Kidney tubule cell (primary cell): ENCODE measurements at places on chromosomes 3 and 15.

DNA sequence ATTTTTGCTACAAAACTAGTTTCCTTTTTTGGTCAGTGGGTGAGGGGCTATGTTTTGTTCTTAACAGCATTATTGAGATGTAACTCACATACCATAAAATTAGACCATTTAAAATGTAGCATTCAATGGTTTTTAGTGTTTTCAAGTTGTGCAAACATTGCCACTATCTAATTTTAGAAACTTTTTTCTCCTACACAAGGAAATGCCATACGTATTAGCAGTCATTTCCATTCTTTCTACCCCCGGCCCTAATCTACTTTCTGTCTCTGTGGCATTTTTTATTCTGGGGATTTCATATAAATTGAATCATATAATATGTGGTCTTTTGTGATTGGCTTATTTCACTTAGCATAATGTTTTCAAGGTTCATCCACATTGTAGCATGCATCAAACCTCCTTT is 55.0 kb upstream of the TIPARP start:
- no peak for DNase-seq

GRCh38 chr3:115808244-115808643 is 184.9 kb downstream of the GAP43 start:
- DNase-seq = no peak

DNA sequence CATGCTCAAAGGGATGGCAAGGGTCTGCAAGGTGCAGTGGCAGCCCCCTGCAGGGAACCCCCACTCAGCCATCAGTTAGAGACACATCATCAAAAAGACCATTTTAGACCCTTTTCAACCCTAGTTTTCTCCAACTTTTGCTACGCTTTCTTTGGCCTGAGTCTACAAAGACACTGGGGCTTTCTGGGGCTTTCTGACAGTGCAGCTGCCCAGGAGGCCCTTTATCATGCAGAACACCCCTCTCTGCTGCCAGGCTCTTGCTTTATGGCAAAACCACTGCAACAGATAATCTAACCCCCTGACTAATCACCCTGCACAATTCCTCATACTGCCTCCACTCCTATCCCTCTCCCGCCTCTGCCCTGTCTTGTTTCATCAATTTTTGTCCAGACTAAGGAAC is 2.4 kb downstream of the NMNAT3 start:
- no peak for DNase-seq

GRCh38 chr15:49248291-49248690 is 78.2 kb downstream of the GALK2 start:
- no peak for DNase-seq

DNA sequence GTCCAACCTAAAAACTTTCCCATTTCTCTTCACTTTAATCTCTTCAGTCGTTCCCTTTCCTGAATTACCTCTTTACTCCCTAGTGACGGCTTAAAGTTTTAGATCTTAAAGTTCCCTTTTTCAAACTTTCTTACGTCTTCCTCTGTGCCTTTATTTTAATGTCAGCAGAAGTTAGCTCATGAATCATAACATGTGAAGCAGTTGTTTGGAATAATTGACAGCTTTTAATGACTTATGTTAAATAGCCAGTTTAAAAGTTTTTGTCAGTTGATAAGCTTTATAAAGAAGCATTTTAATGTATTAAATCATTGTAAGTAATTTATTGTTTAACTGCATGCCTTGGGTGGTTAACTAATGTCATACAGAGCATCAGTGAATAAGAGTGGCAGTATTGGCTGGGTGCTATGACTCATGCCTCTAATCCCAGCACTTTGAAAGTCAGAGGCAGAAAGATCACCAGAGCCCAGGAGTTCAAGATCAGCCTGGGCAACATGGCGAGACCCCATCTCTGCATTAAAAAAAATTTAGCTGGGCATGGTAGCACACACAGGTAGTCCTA is 33.9 kb downstream of the PIK3CA start:
- peak; percentile 47 for DNase-seq

- DNase-seq = no peak
These were observed 496.1 kb downstream of the SHQ1 start for GRCh38 chr3:72352176-72352575.

- DNase-seq = peak; percentile 56
These were observed 30.7 kb upstream of the ST3GAL6 start for GRCh38 chr3:98732286-98733052.

DNA sequence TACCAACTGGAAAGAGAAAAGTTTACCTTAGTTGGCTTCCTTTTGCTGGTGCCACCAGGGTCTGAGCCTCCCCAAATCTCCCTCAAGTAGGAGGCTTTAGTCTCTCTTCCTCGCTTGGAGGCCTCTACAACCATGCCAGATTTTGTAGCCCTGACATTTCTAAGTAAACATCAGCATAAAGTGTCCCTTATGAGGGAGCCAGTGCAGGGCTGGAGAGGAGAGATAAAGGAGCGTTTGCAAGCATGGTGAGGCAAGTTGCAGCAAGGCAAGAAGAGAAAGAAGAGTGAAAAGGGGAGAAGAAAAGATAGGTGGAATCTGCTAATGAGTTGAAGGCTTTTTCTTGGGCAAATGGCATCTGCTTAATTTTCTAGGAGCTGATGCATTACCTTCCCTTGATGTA is 82.7 kb upstream of the FNDC3B start:
- DNase-seq = no peak

DNA sequence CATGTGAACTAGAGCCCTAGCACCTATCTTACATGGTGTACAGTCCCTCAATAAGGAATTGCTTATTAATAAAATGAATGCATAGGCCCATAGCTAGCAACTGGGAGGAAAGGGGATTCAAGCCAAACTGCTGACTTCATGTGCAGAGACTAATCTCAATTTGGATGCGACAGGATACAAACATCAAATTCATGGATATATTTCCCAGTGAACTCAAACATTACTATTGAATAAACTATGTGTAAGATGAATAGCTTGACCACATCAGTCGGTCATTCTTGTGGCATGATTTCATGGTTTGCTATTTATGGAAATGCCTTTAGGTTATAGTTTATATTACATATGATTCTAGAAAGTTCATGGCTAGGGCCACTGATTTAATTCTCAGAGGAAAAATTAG is 268.6 kb upstream of the SLITRK3 start:
- DNase-seq = peak; percentile 53

GRCh38 chr3:42886294-42886822 is 10.7 kb upstream of the CYP8B1 start:
- no peak for DNase-seq

- DNase-seq = peak; percentile 45
These were observed 929 bp upstream of the MTMR10 start for GRCh38 chr15:30992249-30992864.

DNA sequence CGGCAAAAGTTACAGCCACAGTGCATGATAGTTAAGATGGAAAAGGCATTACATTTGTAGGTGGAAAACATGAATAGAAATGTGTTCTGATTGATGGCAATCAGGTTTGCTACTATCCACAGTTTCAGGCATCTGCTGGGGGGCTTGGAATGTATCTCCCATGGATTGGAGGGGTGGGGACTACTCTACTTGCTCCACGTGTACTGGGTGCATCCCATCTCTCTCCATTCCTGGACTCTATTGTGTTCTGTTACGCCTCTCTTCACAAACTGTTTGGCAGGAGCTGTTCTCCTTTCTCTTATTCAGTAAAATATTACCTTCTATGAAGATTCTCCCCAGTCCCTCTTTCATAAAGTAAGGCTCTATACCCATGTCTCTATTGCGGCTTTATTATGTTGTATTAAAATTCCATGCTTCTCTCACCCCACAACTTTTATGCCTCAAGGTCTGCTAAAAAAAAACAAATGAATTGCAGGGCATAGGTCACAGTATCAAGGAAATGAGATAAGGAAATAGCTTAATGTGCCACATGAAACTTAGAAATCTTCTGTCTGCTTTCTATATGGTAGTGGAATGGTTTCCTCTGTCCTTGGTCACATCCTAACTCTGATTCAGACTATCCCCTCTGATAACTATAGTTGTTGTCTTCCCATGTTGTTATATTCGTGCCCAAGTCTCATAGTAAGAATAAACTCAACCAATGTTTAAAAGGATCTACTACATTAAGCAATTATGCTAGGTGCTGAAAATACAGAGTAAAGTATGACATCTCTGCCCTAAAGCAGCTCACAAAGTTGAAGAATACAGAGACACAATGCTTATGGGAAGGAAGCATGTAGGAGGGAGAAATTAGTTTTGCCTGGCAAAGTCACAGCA is 43.2 kb downstream of the LRRFIP2 start:
- no peak for DNase-seq

GRCh38 chr3:145698749-145699148 is 462.2 kb downstream of the PLOD2 start:
- no peak for DNase-seq

- no peak for DNase-seq
These were observed 4.4 kb downstream of the KCTD6 start for GRCh38 chr3:58496206-58496857.

GRCh38 chr3:168884353-168884903 is 779.1 kb downstream of the MECOM start:
- DNase-seq = peak; percentile 91

GRCh38 chr3:152037297-152037696 is 163.9 kb downstream of the SUCNR1 start:
- no peak for DNase-seq

DNA sequence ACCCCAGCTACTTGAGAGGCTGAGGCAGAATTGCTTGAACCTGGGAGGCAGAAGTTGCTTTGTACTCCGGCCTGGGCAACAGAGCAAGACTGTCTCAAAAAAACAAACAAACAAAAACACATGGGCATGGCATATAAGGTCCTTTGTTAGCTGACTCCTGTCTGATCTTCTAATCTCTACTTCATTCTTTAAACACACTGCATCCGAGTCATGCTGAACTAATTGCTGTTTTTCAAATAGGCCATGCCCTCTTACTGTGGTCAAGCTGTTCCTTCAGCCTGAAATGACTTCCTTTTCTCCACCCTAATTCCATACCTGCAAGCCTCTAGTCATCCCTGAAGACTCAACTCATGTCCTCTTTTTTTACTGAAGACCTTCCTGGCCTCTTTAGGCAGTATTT is 22.3 kb upstream of the SLMAP start:
- DNase-seq = peak; percentile 51

DNA sequence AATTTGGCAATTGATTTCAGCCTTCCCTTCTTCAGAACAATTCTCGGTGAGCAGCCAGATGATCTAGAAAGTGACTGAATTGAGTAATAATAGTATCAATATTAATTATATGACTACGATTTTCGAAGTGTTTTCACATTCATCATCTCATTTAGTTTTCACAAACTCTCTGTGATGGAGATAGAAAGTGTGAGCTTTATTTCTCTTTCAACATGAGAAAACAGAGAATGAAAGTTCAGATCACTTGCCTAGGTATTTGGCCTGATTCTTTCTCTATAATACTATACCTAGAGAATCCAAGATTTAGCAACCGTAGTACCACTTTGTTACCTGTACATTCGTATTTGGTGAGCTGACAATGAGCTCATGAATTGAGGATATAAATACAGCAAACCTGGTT is 739.2 kb upstream of the NR2F2 start:
- no peak for DNase-seq

- DNase-seq = no peak
These were observed 604.3 kb upstream of the CFAP20DC start for GRCh38 chr3:59654123-59654479.

- no peak for DNase-seq
These were observed 4.4 kb downstream of the SEMA6D start for GRCh38 chr15:47721676-47722075.

DNA sequence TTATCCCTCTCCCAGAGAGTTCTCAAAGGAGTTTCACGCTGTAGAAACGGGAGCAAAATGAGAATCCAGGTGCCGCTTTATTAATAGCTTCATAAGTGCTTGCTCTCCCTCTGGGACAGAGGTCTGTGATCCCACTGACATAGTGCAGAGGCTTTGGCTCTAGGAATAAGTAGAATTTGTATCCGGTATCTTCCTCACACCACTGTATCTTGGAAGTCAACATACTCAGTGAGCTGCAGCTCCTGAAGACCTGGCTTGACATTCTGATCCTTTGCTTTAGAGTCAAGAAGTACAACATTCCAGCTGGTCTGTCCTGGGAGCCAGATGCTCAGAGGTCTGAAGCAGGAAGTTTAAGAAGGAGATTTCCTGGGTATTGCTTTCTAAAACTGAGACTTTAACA is 323.0 kb downstream of the LPP start:
- DNase-seq = no peak

DNA sequence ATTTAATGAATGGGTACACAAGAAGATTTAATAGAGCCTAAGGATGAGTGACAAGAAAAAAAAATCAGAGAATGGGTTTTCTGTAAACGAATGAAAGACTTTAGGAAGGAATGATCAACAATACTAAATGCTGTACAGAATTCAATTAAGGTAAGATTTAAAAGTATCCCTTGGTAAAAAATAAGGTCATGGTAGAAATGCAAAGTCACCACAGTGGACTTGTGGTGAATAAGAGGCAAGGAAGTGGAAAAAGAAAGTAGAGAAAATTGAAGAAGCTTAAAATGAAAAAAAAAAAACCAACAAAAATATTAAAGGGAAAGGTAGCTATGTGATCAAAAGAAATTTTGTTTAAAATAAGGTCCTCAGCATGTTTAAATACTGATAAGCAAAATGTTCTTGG is 82.4 kb downstream of the PLSCR2 start:
- peak; percentile 38 for DNase-seq

GRCh38 chr15:77702211-77702957 is 69.7 kb upstream of the LINGO1 start:
- peak; percentile 23 for DNase-seq
